ENCODE measurements at places on chromosomes 13 and 19.

GRCh38 chr19:29217616-29218015 lies 4.7 kb upstream of the UQCRFS1 start:
- no peak for DNase-seq

DNA sequence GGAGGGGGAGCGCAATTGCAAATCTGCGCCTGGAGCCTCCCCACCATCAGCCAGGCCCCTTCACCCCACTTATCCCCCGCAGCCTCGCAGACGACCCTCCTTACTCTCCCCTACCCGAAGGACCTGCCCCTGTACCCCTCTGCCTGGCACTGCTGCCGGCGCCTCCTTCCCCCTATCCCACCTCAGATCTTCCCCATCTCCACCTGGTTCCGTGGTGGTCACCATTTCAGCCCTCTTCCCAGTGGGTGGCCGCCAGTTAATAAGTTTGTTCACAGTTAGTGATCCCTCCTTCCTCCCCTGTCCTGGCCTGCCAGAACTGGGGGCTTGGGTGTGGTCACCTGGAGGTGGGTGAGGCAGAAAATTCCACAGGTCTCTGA lies 397 bp downstream of the SLC44A2 start:
- DNase-seq: no peak

DNA sequence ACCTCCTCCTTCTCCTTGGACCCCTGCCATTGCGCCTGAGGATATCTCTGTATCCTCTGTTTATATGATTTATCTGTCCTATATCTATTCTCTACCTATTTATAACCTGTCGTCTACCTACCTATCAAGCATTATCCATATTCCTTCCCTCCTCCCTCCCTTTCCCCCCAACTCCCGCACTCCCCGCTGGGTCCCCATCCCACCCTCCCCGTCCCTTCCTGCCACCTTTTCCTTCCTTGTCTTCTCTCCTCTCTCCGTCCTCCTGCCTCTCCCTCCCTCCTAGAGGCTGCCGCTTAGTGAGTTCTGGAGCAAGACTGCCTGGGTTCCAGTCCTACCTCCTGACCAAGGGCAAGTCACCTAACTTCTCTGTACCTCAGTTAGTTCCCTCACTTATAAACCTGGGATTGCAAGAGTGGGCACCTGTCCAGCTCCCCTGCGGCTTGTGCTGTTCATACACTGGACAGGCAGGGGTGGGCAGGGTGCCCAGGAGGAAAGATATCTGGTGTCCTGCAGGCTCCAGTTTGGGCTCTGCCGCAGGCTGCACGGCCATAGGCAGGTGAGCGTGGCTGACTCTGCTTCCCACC lies 16.1 kb downstream of the TTYH1 start:
- DNase-seq: no peak

DNA sequence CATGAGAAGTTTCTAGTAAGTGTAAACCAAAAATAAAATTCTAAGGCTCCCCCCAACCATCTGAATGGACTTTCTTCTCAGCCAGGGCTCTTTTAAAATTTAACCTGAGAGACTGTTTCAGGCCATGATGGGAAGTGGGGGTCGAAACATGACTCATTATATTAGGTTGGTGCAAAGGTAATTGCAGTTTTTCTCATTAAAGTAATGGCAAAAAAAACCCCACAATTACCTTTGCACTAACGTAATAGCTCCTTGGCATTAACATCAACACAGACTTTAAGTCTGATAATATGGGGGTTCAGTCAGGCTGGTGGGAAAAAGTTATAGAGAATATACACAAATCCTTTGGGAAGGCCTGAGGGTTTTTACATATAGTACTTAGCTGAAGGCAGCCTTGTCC lies 9.4 kb upstream of the SPART start:
- DNase-seq: no peak

DNA sequence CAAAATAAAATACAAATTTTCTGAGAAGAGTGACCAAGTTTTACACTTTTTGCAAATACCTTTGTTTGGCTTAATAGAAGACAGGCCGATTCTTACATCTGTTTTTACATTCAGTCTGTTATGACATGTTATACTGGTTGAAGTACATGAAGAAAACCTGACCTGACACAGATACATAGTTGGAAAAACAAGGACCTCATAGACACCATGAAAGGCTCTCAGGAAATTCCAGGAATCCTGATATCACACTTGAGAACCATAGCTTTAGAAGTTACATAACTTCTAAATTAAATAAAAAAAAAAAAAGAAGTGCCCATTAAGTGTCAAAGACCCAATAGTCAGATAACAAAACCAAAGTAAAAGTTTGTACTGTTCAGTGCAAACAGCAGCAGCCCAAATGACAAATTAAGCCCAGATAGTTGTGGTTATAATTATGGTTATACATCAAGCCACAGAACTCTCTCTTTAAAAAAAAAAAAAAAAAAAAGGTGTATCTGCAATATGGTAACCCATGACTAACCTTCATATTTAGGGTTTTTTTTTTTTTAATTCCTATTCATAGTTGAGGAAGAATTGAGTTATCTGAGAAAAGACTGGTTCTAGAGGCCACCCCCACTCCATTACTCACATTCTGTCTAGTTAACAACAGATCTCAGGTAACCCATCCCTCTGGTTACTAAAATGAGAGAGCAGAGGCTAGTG lies 19.8 kb downstream of the RBM26 start:
- DNase-seq: no peak

GRCh38 chr13:26541678-26542568 lies 15.6 kb upstream of the WASF3 start:
- DNase-seq: no peak

GRCh38 chr13:30618930-30619279 lies 1.2 kb downstream of the USPL1 start:
- DNase-seq: no peak

DNA sequence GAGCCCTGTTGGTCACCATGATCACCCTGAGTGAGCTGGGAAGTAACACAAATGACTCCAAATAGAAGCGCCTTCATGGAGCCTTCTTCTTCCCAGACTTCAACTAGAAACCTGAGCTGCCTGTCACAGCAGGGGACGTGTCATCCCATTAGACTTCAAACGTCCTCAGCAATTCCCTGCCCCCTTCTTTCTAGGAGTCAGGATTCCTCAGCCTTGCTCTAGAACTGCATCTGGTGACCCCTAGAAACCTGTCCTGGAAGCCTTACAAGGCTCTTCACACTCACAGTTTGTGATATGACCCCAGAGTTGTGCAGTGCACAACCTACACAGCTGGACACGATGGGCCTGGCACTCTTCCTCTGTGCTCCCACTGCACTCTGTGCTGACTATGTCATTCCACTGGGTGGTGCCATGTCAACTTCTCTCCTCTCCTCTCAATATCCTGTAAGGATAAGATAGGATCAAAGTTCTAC lies 23.6 kb upstream of the TTYH1 start:
- no peak for DNase-seq

DNA sequence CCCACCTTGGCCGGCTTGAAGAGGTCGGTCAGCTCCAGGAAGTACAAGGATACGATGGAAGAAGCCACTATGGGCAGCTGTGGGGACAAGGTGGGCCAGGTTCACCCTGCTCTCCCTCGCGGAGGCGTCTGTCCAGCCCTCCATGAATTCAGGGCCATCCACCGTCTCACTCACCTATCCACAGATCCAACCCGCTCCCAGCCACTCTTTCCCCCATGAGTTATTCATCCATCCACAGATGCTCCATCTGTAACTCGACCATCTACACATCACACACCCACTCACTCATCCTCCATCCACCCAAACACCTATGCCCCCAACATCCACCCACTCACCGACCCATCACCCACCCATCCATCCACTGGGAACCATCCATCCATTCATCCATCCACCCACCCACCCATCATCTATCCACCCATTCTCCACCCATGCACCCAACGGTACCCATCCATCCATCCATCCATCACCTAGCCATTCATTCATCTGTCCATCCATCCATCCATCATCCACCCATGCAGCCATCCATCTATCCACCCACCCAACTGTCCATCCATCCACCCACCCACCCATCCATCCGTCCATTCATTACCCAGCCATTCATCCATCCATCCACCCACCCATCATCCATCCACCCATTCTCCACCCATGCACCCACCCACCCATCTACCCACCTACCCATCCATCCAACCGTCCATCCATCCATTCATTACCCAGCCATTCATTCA lies 5.8 kb downstream of the PLPPR3 start:
- DNase-seq: no peak

- no peak for DNase-seq
Observed at GRCh38 chr19:7817801-7818200, 12.2 kb upstream of the EVI5L start.

DNA sequence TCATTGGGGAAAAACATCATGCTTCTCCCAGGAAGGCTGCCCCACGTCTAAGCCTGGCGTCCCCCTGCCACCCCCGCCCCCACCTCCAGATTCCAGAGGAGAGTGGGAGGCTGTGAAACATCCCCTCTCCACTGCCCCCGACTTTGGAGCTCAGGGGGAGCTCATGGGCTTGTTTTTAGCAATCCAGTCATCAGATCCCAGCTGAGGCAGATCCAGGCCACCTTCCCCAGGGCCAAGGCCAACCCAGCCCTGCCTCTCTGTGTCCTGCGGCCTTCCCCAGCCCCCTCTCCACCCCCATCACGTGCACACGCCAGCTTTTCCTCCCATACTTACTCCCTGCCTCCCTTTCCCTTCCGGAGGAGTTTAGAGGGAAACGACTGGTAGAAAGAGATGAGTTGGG lies 38.8 kb downstream of the SHISA2 start:
- DNase-seq: no peak

Data from HS-5 (cell line).